Testis (tissue), 5 donors: ENCODE measurements at places on chromosomes 5 and 9. TPM values are rescaled to one million over a fixed set of nuclear protein-coding genes. Genes with fewer than 3 reads are reported as not detected.

DNA sequence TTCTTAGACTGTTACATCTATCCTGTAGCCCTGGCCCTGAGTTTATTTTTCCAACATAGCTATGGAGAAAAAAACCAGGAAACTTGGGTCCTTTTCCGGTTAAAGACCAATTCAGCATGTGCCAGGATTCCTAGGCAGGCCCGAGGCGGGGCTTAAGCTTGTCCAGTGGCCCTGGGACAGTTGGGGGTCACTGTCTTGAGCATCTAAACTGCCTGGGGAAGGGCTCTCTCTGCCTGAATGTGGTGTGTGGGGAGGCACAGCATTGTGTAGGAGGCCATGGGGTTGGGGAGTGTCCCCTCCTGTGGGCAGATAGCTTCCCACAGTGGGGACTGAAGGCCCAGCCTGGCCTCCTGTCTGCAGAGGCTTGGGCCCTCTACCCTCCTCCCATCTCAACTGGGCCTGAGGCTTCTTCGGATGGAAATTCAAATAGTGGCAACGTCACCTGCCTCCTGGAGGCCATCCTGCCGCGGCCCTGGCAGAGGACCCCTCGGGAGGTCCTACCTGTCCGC is 88.8 kb downstream of the PHF2 start:
- no peak for DNase-seq

GRCh38 chr5:154215571-154216325 is 25.2 kb downstream of the GALNT10 start:
- peak; percentile 38 for DNase-seq

GRCh38 chr5:573976-574375 is 38.2 kb upstream of the CEP72 start:
- DNase-seq: no peak

DNA sequence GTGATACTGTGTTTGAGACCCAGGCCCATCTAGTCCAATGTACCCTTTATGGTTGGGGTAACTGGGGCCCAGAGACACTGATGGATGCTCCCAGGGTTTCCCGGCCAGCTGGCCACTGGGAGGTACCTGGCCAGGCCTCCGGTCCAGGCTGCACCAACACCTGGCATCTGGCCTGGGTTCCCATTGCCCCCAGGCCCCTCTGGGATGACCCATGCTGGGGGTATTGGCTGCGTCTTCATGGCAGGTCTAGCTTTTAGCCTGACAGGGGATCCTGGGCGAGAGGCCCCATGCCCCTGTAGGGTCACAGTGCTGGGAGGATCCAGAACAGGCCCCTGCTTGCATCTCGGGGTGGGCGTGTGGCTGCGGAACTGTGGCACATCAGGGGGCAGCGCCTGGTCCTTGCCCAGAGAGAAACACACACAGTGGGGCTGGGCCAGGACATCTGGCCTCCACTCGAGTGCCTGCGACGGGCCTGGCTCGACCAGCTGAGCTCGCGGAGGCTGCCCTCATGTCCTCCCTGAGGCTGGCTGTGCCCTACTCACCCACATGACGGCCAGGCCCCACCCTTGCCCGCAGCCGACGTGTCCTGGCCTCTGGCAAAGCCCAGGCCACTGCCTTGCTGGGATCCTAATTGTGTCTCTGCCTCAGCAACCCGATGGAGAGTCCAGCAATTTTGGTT is 21.5 kb upstream of the COL5A1 start:
- peak; percentile 11 for DNase-seq

- DNase-seq: no peak
Observed at GRCh38 chr9:92738661-92739081, 26.0 kb downstream of the BICD2 start.

DNA sequence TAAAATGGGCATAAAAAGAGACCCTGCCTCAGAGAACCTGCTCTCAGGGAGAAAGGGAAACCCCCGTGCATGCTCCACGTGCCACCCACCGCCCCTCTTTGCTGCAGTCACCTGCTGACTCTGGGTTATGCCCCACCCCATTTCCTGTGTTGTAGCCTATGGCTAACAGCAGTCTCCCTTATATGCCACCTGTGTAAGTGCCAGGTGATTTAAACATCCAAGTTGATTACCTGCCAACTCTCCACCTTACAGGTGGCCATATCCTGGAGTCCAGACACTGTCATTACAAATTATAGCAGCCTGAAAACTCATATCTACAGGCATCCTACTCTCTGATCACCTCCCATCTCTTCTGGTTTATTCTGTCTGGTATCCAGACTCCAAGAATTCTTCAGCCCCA is 242.6 kb downstream of the HSPA4 start:
- DNase-seq: no peak

DNA sequence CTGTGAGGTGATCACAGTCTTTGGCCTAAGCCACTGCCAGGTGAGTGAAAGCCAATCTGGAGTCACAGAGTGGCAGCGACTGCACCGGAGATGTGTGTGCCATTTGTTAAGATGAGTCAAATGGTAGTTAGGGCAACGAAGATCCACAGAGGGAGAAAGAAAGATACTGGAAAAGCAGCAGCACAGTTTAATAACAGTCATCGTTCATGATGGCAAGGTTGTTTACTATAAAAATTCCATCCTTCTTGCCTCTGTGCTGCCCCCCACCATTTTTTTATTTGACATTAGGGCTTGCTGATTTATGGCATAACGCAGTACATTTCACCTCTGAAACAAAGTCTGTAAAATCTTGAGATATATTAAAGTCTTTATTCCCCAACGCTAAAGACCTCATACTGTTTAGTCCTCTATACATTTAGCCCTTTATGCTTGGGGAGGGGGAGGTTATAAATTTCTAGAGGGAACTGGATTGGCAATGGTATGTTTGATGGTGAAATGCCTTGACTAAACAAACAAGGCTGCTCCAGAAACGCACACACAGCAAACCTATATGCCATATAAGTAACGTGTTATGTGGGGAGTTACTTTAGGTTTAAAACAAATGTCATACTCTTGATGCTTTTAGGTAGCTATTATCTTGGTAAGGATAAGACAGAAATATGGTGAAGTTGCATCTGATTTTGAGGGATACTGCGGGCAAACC is 55.8 kb upstream of the ABL1 start:
- DNase-seq: no peak

GRCh38 chr9:9820436-9820835 is 792.4 kb downstream of the PTPRD start:
- DNase-seq: no peak

GRCh38 chr9:134502266-134502791 is 139.3 kb upstream of the COL5A1 start:
- DNase-seq: no peak

GRCh38 chr5:18008940-18009339 is 374.7 kb downstream of the TAF11L14 start:
- DNase-seq: no peak

DNA sequence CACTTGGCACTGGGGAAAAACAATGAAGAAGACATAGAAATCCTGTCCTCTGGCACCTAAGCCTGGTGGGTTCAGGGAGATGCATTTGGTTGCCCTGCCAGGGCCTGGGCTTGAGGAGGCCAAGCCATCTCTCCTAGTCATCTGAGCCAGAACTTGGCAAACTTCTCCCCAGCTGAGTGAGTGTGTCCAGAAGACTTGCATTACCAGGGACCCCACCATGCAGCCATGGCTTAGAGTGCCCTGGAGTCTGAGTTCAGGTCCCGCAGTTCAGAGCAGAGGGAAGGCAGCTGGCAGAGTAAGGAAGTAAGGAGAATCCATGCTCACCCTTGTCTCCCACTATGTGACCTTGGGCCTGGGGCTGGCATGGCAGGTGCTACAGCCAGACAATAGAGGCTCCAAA is 37.4 kb upstream of the FCN1 start:
- DNase-seq: no peak

DNA sequence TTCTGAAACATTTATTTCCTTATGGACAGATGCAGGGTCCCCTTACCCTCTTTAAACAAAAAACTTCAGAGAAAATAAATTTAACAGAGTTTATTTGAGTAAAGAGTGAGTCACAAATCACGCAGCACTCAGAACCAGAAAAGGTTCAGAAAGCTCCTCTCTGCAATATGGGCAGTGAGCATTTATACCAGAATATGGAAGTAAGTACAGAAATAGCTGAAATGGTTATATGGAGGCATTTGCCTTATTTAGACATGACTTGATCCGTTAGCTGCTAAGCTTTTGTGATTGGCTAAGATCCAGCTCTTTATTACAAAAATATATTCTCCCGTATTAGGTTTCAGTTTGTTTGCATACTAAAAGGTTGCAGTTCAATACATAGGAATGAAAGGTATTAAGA is 1554.1 kb downstream of the EFNA5 start:
- no peak for DNase-seq

GRCh38 chr5:62607615-62608014 is 29.0 kb downstream of the LRRC70 start:
- DNase-seq: no peak

GRCh38 chr5:436641-436975 is 6.4 kb upstream of the EXOC3 start:
- no peak for DNase-seq

DNA sequence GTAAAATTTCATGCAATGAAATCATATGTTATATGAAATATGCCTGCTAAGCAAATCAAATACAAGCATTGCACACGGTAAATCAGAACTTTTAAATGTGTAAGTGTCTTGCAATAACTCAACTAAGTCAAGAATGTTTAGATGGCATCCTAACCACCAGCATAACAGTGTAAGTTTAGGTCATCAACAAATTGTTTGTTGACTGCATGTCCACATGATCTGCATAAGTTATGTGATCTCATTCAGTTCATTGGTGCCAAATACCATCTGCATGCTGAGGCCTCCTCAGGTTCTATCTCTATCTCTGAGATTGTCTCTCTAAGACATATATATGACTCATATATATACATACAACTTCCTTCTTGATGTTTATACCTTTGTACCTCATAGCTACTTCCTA is 159.6 kb upstream of the STK32A start:
- DNase-seq: no peak

DNA sequence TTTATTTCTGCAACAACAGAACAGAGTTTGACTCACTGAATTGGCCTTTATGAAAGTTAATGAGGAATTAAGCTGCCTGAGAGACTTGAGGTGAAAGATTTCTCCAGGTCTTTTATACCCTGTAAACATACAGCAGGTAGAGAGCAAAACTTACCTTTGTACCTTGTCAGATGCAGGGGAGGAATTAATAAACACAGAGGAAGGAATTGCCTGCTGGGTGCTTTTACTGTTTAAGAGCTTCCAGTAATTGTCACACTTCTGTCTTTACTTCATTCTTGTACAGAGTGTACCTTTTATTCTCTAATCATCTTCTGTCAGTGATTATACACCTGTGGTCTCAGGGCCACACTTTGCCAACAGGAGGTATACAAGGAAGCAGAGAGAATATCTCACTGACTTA is 94.0 kb upstream of the GRIN3A start:
- no peak for DNase-seq

GRCh38 chr5:147567917-147568598 is 58.2 kb upstream of the DPYSL3 start:
- no peak for DNase-seq

DNA sequence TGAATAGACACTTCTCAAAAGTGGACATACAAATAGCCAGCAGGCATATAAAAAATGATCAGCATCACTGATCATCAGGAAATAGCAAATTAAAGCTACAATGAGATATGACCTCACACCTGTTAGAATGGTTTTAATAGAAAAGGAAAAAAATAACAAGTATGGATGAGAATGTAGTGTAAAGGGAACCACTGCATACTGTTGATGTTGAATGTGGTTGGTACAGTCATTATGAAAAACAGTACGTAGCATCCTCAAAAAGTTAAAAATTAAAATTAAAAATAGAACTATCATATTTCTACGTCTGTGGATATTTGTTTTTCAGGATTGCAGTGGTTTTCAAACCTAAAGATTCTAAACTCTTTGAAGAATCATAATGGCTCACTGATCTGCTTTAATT is 215.1 kb upstream of the NREP start:
- DNase-seq: no peak

DNA sequence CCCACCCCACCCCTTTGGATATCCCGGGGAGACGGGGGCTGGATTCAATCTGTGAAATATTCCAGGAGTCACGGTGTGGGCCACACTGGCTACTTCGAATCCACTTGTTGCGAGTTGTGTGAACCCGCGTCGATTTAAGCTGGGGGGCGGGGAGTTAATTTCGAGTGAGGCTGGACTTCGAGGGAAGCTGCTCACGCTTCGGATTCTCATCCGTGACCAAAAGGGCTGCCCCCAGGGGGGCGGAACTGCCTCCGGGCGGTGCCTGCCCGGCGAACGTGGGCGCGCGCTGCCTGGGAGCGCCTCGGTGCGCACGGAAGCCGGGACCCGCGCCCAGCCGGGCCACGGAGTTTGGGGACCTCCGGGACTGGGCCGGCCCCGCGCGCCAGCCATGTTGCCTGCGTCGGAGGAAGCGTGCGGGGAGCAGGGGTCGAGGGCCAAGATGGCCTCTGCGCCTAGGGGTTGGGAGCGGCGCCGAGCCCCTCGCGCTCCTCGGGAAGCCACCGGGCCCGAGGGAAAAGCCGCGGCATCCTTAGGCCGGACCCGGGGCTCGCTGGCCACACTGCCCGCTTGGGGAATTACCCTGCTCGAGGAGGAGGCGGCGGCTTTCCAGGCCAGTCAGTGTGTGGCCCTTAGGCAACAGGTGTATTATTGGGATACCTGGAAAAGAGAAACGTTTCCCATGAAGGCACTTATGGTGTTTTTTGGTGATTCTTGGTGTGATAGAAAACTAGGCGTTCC is 975 bp downstream of the OCLN start:
- peak; percentile 30 for DNase-seq

DNA sequence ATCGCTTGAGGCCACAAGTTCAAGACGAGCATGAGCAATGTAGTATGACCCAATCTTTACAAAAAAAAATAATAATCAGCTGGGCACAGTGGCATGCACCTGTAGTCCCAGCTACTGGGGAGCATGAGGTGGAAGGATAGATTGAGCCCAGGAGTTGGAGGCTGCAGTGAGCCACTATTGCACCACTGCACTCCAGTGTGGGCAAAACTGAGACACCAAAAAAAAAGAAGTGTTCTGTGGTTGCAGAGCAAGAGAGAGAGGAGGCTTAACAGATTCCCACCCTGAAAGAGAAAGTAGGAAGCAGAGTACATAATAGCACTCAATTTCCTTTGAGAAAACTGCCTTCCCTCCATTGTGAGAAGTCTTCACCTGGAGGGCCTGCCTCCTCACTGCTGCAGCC is 52.6 kb downstream of the ALDH7A1 start:
- DNase-seq: no peak

Gene ENHO
- total RNA-seq: 31.2 TPM

Gene TNFSF15
- 0.06 TPM for total RNA-seq

Gene STRBP
- 47.8 TPM for total RNA-seq

Gene CCNJL
- total RNA-seq: 47.0 TPM

Gene ADAMTS13
- total RNA-seq: 21.2 TPM

Gene HRH2
- 0.47 TPM for total RNA-seq

Gene NAA35
- total RNA-seq: 41.4 TPM

Gene PIP5KL1
- 10.2 TPM for total RNA-seq
